Stimulated activated CD8-positive, alpha-beta memory T cell treated with anti-CD3 and anti-CD28 coated beads, Interleukin-15, amount 100 ng/mL, for 1 hour (primary cell): ENCODE measurements at places on chromosomes 12 and 14.

DNA sequence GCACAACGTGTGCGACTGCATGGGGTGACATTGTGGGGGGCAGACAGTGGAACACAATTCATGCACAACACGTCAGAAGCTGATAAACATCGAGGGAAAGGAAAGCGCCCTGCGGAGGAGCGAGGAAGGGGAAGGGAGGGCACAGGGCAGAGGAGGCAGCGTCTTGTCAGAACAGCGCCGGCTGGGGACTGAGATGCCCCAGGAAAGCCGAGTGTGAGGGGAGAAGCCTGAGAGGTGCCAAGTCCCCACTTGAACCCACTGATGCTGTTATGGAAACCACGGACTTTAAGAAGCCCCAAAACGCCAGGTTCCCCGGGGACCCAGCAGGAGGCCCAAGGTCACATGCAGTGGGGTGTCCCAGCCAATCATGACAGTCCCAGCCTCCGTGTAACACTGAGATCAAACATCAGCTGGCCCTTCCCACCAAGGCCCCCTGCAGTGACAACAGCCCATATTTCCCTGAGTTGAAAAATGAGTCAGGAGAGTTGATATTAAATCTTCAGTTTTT, 70.0 kb downstream of the GALNT9 start:
- no peak for DNase-seq

GRCh38 chr14:94113490-94113889, 3.0 kb downstream of the IFI27 start:
- DNase-seq, result no peak

GRCh38 chr14:99576304-99576703, 27.7 kb downstream of the CCDC85C start:
- no peak for DNase-seq

- DNase-seq, result no peak
Measured at GRCh38 chr12:79776111-79776510, 85.3 kb upstream of the PAWR start.

DNA sequence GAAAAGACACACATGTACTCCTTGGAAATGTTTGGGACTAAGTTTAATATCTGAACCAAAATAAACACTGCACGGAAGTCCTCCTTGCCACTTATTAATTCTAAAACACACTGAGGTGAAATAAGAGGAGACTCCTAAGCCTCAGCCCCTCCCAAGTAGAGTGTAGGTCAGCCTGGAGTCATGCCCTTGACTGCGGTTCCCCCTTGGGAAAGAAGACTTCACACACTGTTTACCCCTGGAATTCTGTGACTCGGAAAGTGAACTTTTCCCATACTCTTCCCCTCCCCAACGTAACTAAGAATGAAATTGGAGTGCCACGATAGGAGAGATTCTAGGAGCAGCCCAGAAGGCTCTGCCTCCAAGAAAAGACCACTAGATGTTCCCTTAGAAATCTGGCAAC, 8.6 kb upstream of the TFCP2 start:
- DNase-seq, result no peak

DNA sequence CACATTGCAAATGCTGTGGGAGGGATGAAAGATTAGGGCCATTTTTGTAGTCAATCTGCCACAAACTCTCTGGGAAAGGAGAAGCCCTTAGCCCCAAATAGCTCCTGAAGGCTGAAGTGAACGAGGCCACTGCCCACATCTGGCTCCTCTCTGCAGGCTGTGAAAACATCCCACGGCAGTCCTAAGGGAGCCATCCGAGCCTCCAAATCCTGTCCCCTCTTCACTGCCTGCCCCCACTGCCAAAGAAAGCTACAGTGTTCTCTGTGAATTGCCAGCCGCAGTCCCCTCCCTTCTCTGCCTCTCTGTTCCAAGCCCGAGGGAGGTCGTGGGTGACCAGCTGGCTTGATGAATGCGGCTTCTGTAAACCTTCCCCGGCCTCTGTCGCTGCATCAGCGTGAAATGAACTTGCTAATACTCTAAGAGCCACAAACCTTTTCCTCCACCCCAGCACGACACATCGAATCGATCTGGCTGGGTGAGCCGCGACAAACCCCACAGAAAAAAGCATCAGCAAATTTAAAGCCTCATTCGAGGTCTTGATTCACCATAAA, 180.7 kb upstream of the NRXN3 start:
- DNase-seq, result no peak

- no peak for DNase-seq
Measured at GRCh38 chr14:101126731-101127130, 223.2 kb upstream of the RTL1 start.

DNA sequence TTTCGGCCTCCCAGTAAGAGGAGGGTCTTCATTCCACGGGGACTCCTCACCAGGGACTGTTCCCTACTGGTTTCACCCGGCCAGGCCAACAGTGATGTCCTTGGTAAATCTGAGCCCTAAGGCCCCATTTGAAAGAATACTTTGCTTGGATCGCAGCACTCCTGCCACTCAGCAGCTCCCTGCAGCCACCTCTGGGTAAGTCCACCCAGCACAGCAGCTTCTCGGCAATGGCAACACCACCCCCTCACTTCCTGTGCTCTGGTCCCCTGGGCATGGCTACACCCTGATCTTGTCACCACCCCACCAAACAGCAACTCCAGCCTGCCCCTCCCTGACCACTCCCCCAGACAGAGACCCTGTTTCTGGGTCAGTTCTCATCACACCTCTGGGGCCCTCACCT, 100.3 kb downstream of the SETD3 start:
- DNase-seq, result no peak
